ENCODE measurements at places on chromosomes 4 and X.

GRCh38 chr4:176377780-176378179 is 58.0 kb downstream of the SPCS3 start:
- no peak for DNase-seq

DNA sequence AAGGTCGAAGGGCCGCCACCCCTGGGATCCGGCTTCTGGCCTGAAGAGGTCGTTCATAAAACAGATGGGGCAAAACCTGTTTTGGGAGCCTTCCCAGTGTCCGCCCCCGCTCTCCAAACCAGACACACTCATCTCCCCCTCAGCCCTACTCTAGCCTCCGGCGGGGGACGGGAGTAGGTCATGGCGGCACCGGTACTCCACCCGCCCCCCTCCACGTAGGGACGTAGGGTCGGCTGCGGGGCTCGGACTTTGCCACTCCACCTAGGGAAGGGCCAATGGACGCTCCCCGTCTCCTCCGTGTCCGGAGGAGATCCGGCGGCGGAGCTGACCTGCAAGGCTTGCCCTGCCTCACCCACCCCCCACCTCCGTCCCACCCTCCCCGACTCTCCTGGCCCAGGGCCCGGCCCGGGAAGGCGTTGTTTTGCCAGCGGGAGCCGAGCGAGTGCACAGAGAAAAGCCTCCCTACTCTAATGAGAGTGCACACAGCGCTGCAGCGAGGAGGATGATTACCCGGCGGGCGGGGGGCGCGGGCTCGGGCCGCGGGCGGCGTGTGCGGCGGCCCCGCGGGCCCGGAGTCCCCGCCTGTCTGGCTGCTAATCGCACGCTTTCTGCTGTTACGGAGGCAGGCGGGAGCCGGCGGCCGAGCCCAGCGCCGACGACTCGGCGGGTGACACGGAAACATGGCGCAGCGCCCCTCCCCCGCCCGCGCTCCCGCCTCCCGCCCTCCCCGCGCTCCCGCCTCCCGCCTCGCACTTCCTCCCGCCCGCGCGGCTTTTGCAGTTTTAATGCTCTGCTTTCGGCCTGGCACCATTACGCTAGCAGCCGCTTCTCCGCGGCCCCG is 8.3 kb upstream of the BCOR start:
- no peak for DNase-seq

GRCh38 chrX:98338544-98338943 is 1454.8 kb downstream of the RPA4 start:
- no peak for DNase-seq

- no peak for DNase-seq
These were observed 96.4 kb upstream of the TRPC5OS start for GRCh38 chrX:111779582-111779981.

DNA sequence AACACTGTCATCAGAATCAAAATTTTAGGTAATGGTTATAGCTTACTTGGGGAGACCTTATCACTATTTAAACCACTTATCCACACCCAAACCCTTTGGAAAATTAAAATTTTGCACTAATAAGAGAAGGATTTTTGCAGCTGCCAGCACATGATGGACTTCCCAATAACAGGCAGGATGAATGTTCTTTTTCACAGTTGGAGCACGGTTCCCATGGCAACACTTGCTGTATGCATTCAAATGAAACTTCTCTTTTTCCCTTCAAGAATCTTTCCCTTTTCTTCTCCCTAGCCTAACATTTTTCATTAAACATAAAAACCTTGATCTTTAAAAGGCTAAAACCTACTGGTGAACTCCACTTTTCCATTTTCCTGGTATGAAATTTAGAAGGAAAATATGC is 768.2 kb downstream of the KCTD8 start:
- DNase-seq = no peak

GRCh38 chr4:17646693-17647092 is 32.3 kb downstream of the MED28 start:
- no peak for DNase-seq

DNA sequence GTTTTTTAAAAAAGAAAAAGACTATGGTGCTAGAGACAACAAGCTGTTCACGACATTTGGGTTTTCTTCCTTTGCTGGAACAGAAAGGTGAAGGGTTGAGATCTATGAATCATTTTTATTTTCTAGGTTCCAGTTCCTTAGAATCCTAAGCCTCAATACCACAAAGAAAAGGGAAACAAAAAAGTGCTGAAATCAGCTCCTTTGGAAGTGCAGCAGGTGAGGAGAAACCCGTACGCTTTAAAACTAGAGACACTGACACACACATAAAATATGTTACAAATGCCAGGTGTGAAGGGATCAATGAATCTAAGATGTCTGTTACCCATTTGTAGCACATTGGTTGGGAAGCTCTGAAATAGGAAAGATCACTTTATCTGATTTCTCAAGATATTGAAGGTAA is 125.2 kb downstream of the AREG start:
- DNase-seq = no peak

DNA sequence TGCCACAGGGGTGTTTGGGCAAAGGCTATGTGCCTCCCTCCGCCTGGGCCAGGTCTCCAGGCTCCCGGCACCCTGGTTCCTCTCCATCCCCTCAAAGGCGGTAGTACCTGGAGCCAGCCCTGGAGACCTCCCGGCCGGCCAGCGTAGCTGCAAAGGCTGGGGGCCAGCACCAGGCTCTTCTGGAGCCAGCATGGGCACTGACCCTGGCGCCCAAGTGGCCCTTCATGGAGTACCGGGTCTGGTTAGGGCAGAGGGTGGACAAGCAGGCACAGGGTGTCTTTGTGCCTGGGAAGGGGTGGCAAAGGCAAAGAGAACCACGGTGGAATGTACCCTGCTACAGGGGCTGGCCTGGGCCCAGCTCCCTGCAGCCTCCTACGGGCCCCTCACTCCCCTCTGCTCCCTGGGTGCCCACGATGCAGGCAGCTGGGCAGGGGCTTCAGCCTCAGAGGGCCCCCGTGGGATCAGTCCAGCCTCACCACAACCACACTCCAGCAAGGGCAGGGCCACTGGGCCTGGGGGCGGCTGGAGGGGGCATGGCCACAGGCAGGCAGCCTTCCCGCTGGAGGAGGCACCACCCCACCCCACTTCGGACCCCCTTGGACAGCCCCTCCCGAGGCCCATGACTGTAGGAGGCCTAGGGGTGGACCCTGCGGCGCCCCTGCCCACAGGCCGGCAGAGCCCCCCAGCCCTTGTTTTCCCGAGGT is 112.9 kb upstream of the NKX1-1 start:
- no peak for DNase-seq

DNA sequence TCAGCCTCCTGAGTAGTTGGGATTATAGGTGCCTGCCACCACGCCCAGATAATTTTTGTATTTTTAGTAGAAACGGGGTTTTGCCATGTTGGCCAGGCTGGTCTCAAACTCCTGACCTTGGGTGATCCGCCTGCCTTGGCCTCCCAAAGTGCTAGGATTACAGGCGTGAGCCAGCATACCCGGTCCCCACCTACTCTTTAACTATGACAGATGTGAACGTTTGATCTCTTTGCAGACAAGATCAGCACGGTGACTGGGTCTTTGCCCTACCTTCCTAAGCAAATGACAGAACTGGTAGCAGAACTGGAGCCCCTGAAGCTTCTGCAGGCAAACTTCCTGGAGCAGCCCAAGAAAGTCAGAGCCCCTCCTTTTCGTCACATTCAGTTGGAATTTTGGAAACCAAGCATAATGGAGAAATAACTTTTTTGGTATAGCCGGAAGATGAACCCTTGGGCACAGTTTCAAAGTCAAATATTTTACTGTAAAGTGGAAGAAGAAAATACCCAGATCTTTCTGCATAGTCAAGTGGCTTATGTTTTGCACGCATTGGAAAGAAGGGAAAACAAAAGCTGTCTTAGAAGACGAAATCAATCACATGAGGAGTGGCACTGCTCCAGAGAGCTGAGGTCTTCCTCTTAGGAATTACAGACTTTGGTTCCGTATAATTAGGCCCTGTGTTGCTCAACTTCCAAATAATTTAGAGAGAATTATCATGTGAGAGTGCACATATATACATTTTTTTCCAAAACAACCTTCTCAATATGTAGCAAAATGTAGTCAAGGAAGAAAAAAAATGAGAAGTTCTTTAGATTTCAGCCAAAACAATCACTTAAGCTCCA is 90.6 kb downstream of the SORBS2 start:
- no peak for DNase-seq

- no peak for DNase-seq
These were observed 16.8 kb downstream of the OCRL start for GRCh38 chrX:129556806-129557315.

DNA sequence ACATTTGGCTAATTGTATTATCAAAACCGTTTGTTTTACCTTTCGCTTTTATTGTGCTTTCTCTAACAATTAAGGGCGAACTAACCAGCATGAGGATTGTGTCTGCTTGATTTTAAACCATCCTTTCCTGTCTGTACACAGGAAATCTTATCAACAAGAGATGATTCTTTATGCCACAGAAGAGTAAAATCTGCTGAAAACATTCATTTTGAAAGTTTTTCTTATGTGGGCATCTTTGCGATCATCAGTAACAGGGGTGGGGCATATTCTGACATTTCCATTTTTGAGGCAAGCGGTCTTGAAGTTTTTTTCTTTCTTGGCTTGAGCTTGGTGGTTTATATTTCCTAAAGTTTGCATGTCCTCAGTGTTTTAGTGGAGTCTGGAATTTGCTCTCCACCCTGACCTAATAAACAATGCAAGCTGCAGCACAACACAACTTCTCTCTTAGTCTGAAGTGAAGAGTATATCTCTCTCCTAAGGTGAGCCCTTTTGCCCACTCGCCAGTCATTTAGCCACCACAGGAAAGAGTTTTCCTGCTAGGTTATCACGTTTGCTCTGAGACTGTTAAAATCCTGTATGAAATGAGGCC is 26.6 kb downstream of the NFKB1 start:
- no peak for DNase-seq

DNA sequence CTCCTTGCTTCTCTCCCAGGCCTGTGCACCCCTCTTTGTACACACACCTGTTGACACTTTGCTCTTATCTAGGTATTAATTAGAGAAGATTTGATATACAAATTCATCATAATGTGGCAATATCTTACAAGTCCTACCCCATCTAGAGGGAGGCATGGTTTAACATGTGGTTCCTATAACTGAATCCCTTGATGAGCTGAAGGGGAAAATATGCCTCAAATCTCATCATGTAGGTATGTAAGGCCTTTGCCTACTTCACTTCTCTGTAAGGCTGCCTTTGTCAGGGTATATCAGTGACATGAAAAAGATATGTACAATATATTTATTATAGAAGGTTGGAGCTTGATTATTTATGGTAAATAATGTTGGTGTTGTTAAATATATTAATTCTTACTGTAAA is 31.9 kb downstream of the HTR2C start:
- DNase-seq = no peak

GRCh38 chr4:53702334-53703266 is 111.3 kb upstream of the LNX1 start:
- DNase-seq = no peak

DNA sequence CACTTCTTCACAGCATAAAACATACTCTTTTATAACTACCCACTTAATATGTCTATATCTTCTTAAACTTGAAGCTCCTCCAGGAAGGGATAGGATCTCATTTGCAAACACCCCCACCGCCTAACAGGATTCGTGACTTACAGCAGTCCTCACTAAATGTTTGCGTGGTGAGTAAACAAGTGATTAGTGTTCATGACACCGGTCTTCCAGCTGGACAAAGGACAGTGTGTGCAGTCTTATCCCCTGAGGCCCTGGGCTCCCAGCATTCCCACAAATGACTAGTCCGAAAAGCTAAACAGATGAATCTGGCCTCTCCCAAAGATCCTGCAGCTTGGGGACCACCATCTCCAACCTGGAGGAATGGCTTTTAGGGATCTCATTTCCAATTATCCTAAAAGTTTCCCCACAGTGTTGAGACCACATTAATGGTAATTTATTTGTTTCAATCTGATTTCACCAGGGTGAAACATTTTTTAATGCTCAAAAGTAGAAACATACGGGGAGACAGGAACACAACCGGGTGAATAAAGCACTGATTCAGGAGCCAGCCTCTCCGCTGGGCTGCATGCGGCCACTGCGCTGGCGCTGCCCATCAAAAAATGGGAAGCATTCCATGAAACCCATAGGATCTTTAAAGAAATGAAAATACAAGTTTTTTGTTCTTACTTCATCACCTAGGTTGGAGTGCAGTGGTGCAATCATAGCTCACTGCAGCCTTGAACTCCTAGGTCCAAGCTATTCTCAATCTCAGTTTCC is 69.2 kb downstream of the HADH start:
- no peak for DNase-seq

- DNase-seq = no peak
These were observed 250.1 kb downstream of the SNCA start for GRCh38 chr4:89586864-89587263.

- no peak for DNase-seq
These were observed 9.8 kb downstream of the ATP8A1 start for GRCh38 chr4:42646999-42647541.

GRCh38 chrX:134074151-134074550 is 88.8 kb upstream of the GPC3 start:
- no peak for DNase-seq

DNA sequence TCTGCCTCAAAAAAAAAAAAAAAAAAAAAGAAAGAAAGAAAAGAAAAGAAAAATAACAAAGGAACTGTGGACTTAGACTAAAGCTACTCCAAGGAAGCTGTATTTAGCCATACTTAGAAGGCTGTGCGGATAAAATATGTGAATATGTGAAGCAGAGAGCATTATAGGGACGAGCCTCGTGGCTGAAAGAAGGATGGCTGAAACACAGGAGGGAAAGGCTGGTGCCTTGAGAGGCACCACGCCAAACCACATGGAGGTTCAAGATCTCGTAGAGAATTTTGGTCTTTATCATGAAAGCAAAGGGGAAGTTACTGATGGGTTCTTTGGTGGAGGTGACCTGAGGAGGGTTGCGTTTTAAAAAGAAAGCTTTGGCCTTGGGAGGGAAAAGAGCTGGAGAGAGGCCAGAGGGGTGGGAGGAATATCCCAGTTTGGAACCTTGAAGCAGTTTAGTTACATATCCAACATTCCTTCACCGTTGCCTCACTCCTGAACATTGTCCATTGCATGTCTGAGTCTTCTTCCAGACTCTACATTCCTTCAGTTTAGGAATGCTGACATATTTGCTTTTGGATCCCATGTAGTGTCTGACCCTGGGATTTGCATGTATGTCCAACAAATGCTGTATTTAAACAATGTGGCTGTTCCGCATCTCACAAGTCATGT is 82.5 kb downstream of the CPE start:
- DNase-seq = no peak

DNA sequence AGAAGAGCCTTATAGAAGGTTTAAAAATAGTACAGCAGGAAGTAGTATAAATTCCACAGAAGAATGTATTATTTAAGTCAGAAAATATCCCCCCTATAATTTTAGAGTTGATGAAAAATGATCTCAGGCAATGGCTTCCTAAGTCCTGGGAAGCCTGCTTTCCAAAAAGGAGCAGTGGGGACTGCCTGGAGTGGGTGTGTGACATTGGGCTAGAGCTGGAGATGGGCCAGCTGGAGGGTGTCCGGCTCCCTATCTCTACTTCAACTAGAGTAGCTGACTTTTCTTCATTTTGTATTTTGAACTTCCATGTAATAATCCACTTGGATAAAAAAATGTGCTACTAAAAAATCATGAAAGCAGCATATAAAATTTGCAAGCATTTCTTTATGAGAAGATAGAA is 253.9 kb downstream of the ANK2 start:
- DNase-seq = no peak

GRCh38 chr4:48129307-48130014 is 4.6 kb downstream of the TXK start:
- no peak for DNase-seq
